Common myeloid progenitor, CD34-positive (primary cell): ENCODE measurements at places on chromosomes 11 and 22.
A peak's percentile ranks its signal among the peaks of the same experiment; 100 is the strongest.

DNA sequence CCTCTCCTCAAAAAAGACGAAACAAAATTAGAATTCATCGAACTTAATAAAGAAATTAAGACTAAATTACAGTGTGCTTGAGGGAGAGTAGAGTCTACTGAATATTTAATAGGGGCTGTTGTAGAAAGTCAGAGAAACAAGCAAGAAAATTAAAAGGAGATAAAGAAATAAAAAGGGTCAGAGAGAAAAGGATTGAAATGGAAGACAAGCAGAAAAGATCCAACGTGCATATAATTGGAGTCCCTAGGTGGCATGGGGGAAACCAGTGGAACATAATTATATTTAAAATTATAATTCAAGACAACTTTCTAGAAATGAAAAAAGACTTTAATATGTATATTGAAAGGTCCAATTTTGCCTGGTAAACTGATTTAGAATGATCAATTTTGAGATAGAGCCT, 74.3 kb downstream of the ACER3 start:
- DNase-seq, result peak; percentile 57
- H3K4me3 ChIP-seq, result no peak overlapping the region
- no peaks in the 10 kb centered on the region for H3K4me1 ChIP-seq
- H3K27ac ChIP-seq, result no peak overlapping the region
- peaks cover 3% of the 10 kb centered on the region for H3K36me3 ChIP-seq

DNA sequence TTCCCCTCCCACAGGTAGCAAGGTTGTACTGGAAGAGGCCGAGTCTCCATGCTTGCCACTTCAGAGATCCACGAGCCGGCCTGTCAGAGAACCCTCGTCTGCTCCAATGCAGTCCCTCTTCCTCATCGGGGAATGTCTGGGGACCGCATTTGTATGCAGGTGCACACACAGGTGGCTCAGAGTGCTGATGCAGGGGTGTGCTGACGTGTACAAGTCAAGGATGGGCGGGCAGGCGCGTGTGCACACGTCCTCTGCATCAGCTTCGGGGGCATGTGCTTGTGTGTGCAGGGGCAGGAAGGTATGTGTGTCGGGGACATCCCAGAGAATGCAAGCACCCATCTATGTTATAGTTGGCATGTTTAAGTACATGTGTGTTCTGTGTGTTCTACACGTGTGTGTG, 49.4 kb downstream of the ELFN2 start:
- no peak overlapping the region for H3K27ac ChIP-seq
- peaks cover 2% of the 10 kb centered on the region for H3K27me3 ChIP-seq
- no peaks in the 10 kb centered on the region for H3K36me3 ChIP-seq
- DNase-seq, result no peak
- peaks cover 16% of the 10 kb centered on the region for H3K4me1 ChIP-seq
- H3K4me3 ChIP-seq, result no peak overlapping the region

DNA sequence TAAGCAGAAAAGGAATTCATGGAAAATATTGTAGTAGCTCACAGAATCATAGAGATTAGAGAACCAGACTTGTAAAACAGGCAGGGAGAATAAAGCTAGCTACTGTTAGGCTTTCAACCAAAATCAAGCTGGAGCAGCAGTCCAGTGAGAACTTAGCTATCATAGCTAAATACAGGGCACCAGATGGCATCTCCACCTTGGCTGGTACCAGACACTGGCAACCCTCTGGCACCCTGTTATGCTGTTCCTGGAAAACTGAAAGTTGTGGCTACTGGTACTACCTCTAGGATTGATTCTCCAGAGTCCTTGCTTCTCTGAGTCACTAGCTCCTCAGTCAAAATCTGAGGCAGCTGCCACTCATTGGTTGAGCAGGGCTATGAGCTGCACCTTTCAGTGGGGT, 6.0 kb upstream of the DRD2 start:
- H3K36me3 ChIP-seq, result no peaks in the 10 kb centered on the region
- no peaks in the 10 kb centered on the region for H3K4me1 ChIP-seq
- peaks cover 6% of the 10 kb centered on the region for H3K27me3 ChIP-seq
- H3K27ac ChIP-seq, result no peak overlapping the region
- no peak for DNase-seq
- no peak overlapping the region for H3K4me3 ChIP-seq

GRCh38 chr11:112753706-112754105, 207.5 kb upstream of the NCAM1 start:
- peaks cover under 1% of the 10 kb centered on the region for H3K27me3 ChIP-seq
- no peaks in the 10 kb centered on the region for H3K36me3 ChIP-seq
- no peak overlapping the region for H3K27ac ChIP-seq
- no peaks in the 10 kb centered on the region for H3K4me1 ChIP-seq
- no peak overlapping the region for H3K4me3 ChIP-seq
- DNase-seq, result no peak

DNA sequence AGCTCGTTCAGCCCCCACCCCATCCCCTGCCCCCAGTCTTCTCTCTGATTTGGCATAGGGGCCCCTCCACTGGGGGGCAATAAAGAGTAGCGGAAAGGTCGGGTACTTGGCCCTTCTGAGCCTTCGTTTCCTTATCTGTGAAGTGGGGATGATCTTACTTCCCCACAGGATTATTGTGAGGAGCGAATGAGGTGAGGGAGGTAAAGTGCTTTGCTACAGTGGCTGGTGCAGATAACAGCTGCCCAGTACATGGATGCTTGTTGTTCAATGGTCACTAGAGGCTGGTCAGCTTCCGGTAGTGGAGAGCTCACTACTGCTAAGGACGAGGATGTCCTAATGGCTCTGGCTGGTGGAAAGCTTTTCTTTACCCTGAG, 101.2 kb downstream of the CEP164 start:
- no peaks in the 10 kb centered on the region for H3K27me3 ChIP-seq
- H3K27ac ChIP-seq, result no peak overlapping the region
- DNase-seq, result no peak
- H3K4me1 ChIP-seq, result no peaks in the 10 kb centered on the region

DNA sequence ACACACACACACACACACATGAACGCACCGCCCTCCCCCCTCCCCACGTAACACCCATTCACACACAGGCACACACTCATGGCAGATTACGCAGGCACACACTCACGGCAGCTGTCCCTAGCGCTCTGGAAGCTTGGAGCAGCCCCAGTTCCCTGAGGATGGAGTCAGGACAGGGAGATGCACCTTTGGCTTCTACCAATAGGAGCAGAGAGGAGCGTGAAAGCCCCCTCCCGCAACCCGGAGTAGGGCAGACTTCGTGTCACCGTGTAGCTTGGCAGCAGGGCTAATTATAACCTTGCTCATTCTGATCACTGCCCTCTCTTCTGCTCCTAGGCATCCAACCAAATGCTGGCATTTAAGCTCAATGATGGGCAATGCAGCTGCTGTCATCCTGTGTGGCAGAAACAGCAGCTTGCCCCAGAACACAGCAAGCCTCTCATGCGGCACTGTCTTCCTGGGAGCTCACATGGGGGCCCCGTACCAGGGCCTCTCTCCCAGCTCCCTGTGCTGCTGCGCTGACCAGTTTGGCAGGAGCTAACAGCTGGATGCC, 31.9 kb downstream of the ANKK1 start:
- no peaks in the 10 kb centered on the region for H3K36me3 ChIP-seq
- H3K4me1 ChIP-seq, result no peaks in the 10 kb centered on the region
- no peak overlapping the region for H3K27ac ChIP-seq
- H3K27me3 ChIP-seq, result no peaks in the 10 kb centered on the region

- no peaks in the 10 kb centered on the region for H3K4me1 ChIP-seq
- no peak overlapping the region for H3K27ac ChIP-seq
- H3K4me3 ChIP-seq, result no peak overlapping the region
Measured at GRCh38 chr11:129289350-129290040, 86.2 kb upstream of the BARX2 start.

- no peak overlapping the region for H3K27ac ChIP-seq
- DNase-seq, result no peak
- H3K36me3 ChIP-seq, result no peaks in the 10 kb centered on the region
- H3K4me3 ChIP-seq, result no peak overlapping the region
- H3K27me3 ChIP-seq, result no peaks in the 10 kb centered on the region
- H3K4me1 ChIP-seq, result peaks cover 12% of the 10 kb centered on the region
Measured at GRCh38 chr11:61080526-61080925, 21.8 kb upstream of the CD5 start.

- no peaks in the 10 kb centered on the region for H3K36me3 ChIP-seq
- H3K4me1 ChIP-seq, result no peaks in the 10 kb centered on the region
- no peak overlapping the region for H3K4me3 ChIP-seq
- peak; percentile 20 for DNase-seq
- H3K27me3 ChIP-seq, result peaks cover 9% of the 10 kb centered on the region
- no peak overlapping the region for H3K27ac ChIP-seq
Measured at GRCh38 chr22:22060200-22061084, 77.9 kb upstream of the TOP3B start.

GRCh38 chr11:79482800-79483199, 42.0 kb upstream of the TENM4 start:
- peak; percentile 30 for DNase-seq
- no peak overlapping the region for H3K27ac ChIP-seq
- no peaks in the 10 kb centered on the region for H3K36me3 ChIP-seq
- H3K27me3 ChIP-seq, result no peaks in the 10 kb centered on the region

DNA sequence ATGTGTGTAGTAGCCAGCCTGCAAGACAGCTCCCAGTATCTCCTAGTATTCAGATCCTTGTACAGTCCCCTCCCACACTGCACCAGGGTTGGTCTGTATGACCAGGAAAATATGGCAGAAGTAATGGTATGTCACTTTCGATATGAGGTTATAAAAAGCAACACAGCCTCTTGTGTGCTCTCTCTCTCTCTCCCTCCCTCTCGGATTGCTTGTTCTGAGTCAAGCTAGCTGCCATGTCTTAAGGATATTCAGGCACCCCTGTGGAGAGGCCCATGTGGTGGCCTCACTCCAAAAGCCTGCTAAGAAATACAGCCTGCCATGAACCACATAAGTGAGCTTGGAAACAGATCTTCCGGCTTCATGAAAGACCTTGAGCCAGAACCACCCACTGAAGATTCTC, 25.4 kb downstream of the FXYD6 start:
- DNase-seq, result no peak
- peaks cover 6% of the 10 kb centered on the region for H3K4me1 ChIP-seq
- H3K36me3 ChIP-seq, result no peaks in the 10 kb centered on the region
- H3K4me3 ChIP-seq, result no peak overlapping the region

DNA sequence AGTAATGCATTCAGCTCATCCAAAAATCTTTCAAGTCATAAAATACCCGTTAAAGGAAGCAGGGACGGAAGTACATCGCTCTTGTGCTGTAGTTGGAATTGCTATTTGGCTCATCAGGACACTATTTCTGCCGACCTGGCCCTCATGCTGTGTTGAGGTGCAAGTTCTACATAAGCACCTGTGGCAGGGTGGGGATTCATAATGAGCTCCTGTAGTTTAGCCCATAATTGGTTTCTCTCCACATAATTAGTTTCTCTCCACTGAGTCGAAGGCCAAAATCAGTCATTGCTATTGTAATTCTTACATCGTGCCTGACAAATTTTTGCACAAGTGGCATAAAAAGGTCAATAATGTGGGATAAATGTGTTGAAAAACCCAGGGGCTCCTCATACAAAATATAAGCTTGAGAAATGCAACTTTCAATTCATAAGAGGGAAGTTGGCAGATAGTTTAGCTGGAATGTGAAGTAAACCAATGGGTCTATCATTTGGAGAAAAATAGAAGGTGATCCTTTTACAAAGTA, 14.9 kb upstream of the ISX start:
- no peak for DNase-seq
- no peaks in the 10 kb centered on the region for H3K36me3 ChIP-seq
- H3K27me3 ChIP-seq, result no peaks in the 10 kb centered on the region

GRCh38 chr22:38656256-38657044, at the start of the genes CBY1 and FAM227A:
Gene CBY1 (plus strand): TSS chr22:38656638. CDS start chr22:38668055, 11,417 bp downstream.
Gene FAM227A (minus strand): TSS chr22:38656392. CDS start chr22:38650168, 6,224 bp downstream.
- peak within 1 kb of the TSS; percentile 96 for H3K4me3 ChIP-seq
- peaks cover 14% of the 10 kb centered on the region for H3K4me1 ChIP-seq
- no peaks in the 10 kb centered on the region for H3K36me3 ChIP-seq
- H3K27ac ChIP-seq, result peak within 1 kb of the TSS; percentile 99

- DNase-seq, result no peak
- H3K4me3 ChIP-seq, result no peak overlapping the region
- H3K4me1 ChIP-seq, result no peaks in the 10 kb centered on the region
- H3K27ac ChIP-seq, result no peak overlapping the region
- no peaks in the 10 kb centered on the region for H3K36me3 ChIP-seq
- no peaks in the 10 kb centered on the region for H3K27me3 ChIP-seq
Measured at GRCh38 chr22:32994898-32995297, 63.3 kb downstream of the SYN3 start.

DNA sequence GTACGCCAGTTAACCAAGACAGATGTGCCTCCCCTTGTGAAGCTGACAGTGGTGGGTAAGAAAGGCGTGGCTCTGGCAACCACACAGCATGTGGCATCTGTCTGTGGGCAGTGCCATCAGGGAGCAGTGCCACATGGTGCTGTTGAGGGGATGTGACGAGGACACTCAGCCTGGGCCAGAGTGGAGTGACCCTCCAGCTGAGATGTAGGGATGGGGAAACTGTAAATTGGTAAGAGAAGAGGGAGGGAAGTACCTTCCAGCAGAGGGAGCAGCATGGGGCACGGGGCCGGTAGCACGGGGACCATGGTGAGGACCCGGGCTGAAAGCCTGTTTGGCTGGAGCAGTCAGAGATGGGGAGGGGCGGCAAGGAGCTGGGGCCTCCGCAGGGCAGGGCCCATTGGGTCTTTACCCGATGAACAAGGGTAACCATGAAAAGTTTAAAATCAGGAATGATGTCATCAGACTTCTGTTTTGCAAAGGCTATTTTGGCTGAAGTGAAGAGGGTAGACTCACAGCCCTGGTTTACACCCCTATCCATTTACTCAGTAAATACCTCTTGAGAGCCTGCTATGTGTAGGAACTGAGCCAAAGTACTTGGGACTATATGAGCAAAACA, 10.4 kb downstream of the TMPRSS6 start:
- no peak overlapping the region for H3K27ac ChIP-seq
- H3K4me1 ChIP-seq, result no peaks in the 10 kb centered on the region
- no peak overlapping the region for H3K4me3 ChIP-seq
- DNase-seq, result peak; percentile 32
- H3K27me3 ChIP-seq, result peaks cover 39% of the 10 kb centered on the region

GRCh38 chr11:43943931-43944751, 1.7 kb downstream of the C11orf96 start:
- peaks cover 28% of the 10 kb centered on the region for H3K4me1 ChIP-seq
- H3K27ac ChIP-seq, result no peak overlapping the region
- no peaks in the 10 kb centered on the region for H3K27me3 ChIP-seq
- H3K36me3 ChIP-seq, result no peaks in the 10 kb centered on the region
- peak overlapping the region; percentile 3 for H3K4me3 ChIP-seq
